ENCODE measurements at places on chromosomes 7 and 10.

- DNase-seq = no peak
Measured at GRCh38 chr10:34736976-34737771, 77.9 kb downstream of the PARD3 start.

DNA sequence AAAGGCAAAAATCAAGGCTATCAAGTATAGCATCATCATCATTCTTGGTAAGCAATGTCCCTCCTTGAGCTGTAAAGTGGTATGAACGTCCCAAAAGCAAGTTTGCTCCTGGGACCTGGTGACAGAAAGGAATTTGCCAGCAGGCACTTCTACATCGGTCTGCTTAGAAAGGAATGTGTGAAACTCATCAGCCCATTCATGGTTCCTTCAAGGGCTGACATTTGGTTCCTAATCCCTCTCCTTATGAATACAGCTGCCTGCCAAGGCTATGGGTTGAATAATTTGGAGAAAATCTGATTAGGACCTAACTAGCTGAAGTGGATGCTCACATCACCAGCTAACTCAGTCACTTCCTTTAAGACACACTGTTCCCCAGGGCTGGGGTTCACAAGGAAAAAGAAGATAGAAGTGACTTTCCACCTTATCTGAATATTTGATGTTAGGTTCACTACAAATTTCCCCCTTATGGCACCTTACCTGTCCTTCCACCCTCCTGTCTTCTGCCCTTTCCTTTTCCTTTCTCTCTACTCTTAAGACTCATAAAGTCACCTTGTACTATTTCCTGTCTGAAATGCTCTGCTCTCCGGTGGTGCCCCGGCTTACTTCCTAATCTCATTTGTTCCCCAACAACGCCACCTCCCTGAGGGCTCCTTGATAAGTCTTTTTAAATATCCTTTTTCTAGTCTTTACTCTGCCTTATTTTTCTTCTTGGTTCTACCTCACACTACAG, 187.1 kb downstream of the NPSR1 start:
- DNase-seq = no peak

GRCh38 chr7:87032604-87033339, 26.7 kb downstream of the ELAPOR2 start:
- DNase-seq = no peak

DNA sequence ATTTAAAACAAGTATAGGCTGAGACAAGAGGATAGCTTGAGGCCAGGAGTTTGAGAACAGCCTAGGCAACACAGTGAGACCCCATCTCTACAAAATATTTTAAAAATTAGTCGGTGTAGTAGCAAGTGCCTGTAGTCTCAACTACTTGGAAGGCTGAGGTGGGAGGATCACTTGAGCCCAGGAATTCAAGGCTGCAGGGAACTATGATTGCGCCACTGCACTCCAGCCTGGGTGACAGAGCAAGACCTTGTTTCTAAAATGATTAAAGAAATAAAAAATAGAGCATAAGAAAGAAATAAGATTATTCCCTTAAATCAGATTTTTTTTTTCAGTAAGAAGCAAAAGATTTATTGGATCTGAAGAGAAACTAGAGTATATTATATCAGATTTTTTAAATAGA, 11.7 kb downstream of the LRRC20 start:
- DNase-seq = no peak

DNA sequence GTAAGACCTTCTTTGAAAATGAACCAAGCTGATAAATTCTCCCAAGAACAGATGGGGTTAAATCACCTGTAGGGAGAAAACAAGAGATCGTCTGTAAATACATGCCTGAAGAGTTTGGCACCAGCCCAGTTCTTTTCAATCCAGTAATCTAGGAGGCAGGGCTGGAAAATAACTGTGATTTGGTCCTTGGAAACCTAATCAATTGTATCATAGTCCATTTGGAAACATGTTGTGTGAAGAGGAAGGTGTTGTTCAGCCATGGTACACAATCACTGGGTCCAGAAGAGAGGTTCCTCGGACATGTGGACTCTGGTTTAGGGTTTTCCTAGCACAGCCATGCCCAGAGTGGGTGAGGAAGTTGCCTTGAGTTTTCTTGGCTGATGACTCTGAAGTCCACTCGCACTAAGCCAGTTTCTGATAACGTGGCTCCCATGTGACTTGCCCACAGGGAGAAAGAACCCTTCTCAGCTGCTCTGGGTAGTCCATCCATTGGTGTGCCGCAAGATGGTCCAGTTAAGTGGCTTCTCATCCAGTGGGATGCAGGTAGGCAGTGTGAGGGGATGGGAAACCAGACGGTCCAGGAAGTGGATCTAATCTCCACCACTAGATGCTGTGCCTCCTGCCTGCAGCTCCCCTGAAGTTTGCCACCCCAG, 5.1 kb downstream of the BLNK start:
- no peak for DNase-seq

DNA sequence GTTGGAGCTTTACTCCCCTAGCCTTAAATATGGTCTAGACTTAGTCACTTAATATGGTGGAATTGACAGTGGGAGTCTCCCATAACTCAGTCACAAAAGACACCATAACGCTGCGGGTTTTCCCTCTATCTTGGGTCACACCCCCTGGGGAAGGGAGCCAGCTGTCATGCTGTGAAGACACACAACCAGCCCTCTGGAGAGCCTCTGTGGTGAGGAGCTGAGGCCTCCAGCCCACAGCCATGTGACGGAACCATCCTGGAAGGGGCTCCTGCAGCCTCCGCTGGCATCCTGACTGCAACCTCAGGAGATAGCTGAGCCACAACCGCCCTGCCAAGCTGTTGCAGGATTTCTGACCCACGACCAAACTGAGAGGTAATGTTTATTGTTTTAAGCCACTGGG, 37.9 kb downstream of the PAXIP1 start:
- DNase-seq = no peak

- no peak for DNase-seq
Measured at GRCh38 chr7:108017776-108018151, 14.8 kb upstream of the LAMB1 start.

- DNase-seq = no peak
Measured at GRCh38 chr10:97069026-97069425, 116.7 kb downstream of the SLIT1 start.

DNA sequence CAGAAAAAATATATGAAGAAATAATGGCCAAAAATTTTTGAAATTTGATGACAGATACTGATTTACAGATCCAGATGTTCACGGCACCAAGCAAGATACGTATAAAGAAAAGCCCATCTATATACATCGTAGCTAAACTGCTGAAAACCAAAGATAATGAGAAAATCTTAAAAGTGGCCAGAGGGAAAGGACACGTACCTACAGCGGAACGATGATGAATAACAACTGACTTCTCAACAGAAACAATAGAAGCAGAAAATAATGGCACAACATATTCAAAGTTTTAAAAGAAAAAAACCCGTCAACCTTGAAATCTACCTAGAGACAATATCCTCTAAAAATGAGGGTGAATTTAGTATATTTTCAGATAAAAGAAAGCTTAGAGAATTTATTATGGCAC, 31.9 kb downstream of the IL2RA start:
- no peak for DNase-seq
